Hematopoietic multipotent progenitor cell treated with erythropoietin and hydrocortisone succinate and interleukin-3 and kit ligand, for 15 days (in vitro differentiated cells): ENCODE measurements at places on chromosomes 4 and X.
A peak's percentile ranks its signal among the peaks of the same experiment; 100 is the strongest.

GRCh38 chrX:64093761-64094160 lies 111.7 kb downstream of the AMER1 start:
- no peak for DNase-seq

GRCh38 chr4:15198070-15198727 lies 195.9 kb downstream of the CPEB2 start:
- no peak for DNase-seq

DNA sequence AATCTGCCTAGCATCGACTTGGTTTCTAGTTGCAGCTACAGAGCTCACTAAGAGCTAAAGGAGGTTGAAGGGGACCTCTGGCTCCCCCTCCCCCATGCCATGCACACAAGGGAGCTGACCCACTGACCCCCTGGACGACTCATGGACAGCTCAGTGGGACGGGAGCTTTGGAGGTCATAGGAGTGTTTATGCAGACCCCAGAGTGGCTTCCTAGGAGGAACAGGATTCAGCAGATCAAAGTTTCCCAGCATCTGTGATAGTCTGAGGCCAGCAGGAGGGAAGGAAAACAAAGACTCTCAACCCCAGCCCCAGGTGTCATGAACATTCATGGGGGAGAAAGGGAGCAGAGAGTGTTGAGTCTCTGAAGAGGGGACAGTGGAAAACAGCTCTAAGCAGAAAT lies 104.4 kb downstream of the ARSF start:
- no peak for DNase-seq

DNA sequence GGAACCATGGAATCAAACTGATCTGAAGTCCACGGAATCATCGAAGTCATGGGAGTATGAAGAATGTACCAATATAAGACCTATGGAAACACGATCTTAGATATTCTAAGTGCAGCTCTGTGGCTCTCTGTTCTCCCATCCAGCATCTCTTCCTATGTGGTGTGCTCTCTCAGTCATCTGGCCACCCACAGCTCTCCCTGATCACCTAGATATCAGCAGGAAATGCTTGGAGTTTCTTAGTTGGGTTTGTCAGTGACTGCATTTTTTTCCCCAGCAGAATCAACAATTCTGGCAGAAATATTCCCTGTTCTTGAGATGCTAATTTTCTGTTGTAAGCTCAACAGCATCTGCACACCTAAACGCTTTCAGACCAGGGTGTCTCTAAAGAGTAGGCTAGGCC lies 94.1 kb downstream of the GC start:
- no peak for DNase-seq

DNA sequence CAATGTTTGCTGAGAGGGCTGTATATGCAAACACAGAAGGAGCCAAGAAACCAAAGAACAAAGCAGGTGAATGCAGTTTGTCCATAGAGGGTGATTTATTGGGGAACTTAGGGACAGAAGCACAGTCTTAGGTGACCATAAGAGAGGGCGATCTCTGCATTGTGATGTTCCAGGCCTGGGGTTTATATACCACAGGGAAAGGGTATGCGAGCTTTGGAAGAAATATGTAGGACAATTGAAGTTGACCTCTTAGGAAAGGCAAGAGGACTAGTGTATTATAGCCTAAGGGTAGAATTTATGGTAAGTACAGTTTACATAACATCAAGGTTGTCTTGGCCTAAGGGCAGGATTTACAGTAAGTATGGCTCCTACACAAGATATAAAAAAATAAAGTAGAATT lies 27.8 kb downstream of the FAM184B start:
- DNase-seq = no peak

GRCh38 chrX:33062041-33062440 lies 149.3 kb downstream of the DMD start:
- no peak for DNase-seq

- DNase-seq = no peak
These were observed 16.4 kb downstream of the FHL1 start for GRCh38 chrX:136163689-136164088.

- no peak for DNase-seq
These were observed 14.7 kb upstream of the PDE6B start for GRCh38 chr4:610411-611261.

- no peak for DNase-seq
These were observed 5.3 kb upstream of the KIAA1210 start for GRCh38 chrX:119132961-119133360.

- DNase-seq = no peak
These were observed 165.3 kb downstream of the GLRA2 start for GRCh38 chrX:14694611-14695010.

DNA sequence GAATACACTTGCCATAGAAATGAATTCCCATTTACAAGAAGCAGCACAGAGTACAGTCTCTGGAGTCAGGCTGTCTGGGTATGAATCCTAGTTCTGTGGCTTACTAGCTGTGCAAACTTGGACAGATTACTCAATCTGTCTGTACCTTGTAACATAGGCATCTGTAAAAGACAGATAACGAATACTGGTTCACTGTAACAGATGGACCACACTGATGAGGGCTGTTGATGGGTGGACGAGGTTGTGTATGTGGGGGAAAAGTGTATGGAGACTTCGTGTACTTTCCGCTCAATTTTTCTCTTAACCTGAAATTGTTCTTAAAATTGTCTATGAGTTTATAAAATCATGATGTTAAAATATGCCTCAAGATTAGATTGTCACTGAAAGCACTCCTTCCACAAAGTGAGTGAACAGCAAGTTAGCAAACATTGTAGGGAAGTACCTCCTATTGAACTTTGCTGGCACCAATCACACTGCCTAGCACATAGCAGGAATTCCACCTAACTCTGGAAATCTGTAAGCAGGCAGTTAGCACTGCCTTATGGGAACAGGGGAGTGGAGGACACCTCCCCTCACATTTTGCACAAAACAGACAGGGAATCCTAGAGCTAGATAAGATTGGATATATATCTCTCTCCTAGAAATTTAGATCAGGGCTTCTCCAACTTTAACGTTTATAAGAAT lies 6.5 kb upstream of the EXOSC9 start:
- DNase-seq = peak; percentile 82

GRCh38 chr4:38177641-38178391 lies 217.6 kb downstream of the PTTG2 start:
- peak; percentile 83 for DNase-seq

DNA sequence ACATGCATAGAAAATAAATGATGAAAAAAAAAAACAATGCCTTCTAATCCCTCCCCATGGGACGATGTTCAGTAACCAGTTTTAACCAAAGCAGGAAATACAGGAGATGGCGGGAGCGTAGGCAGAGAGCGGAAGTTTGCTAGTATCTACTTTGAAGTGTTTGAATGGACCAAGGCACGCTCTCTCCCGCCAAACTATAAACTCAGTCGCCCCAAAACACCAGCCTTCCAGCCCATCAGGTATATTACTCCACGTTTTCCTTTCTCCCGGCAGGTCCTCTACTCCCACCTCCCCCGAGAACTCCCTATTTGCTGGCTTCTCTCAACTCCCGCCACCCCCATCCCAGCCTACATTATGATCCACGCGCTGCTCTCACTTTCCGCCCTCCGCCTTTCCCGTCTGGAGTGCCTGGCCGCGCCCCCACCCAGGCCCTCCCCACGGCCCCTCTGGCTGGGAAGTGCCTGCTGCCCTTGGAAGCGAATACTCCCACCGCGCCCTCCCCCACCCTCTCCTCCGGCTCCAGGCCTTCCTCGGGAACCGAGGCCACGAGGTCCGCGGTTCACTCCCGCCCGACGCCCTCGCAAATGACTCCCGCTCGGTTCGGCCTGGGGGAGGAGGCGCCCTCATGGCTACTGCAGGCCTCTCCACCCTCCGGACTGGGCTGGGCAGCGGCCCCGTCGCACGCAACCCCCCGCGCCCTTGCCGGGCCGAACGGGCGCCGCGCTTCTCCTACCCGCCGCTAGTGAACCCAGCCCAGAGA lies 723 bp downstream of the DHX15 start:
- peak; percentile 28 for DNase-seq

DNA sequence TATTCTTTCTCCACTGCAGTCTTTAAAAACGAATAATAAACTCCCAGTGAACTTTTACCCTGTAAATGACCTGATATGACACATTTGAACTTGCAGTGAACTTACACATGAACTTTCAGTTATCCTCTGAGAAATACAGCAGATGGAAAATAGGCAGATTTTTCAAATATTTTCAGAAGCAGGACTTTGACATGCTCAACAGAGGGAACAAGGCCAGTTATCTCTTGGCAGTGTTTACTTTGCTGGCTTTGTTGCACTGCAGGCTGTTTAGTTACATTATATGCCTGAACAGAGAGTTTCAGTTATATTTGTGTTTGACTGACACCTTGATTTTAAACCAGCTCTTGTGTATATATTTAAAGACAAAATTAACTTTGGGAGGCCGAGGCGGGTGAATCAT lies 47.6 kb upstream of the FGG start:
- no peak for DNase-seq

DNA sequence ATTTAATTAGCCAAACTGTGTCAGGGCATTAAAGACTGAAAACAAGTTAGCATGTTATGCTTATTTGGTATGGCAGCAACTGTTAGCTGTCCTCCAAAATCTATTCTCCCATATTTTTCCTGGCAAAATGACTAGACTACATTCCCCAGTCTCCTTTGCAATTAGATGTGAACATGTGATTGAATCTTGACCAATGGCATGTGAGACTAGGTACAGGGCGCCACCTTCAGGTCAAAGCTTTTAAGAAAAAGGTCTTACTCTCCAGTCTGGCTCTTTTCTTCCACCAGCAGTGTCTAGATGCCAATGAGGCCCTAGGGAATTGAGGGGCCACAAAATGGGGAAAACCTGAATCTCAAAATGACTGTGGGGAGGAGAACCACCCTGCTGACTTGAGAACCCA lies 408.2 kb downstream of the SMARCA1 start:
- DNase-seq = no peak

DNA sequence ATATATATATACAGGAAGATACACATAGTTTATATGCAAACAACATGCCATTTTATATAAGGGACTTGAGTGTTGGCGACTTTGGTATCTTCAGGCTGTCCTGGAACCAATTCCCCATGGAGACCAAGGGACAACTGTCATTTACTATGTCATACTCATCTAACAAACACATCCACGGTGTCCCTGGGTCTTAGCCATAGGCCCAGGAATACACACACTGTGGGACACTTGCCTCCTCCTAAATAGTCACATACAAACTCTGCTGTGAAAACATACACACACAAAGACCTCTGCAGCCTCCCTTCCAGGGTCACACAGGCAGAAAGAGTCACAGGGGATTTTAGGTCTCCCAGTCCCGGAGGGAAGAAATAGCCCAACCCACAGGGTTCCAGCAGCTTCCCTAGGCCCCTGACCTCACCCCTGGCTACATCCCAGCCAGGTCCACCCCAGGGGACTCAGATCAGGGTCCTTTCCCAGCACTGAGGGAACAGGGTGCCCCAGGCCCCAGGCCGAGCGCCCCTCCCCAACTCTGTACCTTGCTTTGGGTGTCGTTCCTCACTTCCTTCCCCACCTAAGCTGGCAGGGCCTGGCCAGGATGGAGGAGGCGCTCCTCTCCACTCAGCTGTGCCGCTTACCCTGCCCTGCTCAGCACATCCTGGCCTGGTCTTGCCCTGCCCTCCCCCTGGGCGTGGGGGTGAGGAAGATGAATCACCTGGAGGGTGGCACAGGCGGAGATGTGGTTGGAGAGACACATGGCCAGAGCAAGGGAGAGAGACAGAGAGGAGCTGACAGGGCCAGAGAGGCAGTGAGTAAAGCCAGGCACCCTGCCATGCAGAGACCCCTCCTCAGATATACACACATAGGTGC lies 21.8 kb downstream of the FGD1 start:
- DNase-seq = no peak

GRCh38 chr4:173490817-173491528 lies 39.1 kb downstream of the HAND2 start:
- DNase-seq = no peak

- DNase-seq = no peak
These were observed 994.0 kb downstream of the ARAP2 start for GRCh38 chr4:35250331-35250730.

DNA sequence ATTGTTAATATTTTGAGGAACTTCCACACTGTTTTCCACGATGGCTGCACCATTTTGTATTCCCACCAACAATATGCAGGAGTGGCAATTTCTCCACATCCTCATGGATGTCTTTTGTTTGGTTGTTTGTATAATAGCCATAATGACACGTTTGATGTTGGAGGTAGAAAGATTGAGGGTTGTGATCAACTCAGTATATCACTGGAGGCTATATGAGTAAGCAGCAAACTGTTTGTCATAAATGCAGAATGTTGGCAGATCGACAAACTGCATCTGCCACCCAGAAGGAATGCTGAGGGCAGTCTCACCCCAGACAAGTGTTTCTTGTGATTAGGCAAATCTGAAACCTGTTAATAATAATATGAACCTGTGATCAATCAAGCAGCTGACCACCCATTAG lies 243.9 kb upstream of the WDFY3 start:
- no peak for DNase-seq

- no peak for DNase-seq
These were observed at the start of gene ATOH1 for GRCh38 chr4:93828332-93828994. TSS of gene ATOH1 (plus strand) at chr4:93828753. CDS start at chr4:93828927, 174 bp downstream.

- DNase-seq = peak; percentile 83
These were observed 410 bp upstream of the AMER1 start for GRCh38 chrX:64205735-64206501.

GRCh38 chr4:81431971-81432370 lies 39.7 kb downstream of the RASGEF1B start:
- no peak for DNase-seq

GRCh38 chr4:80228460-80228859 lies 31.2 kb downstream of the PRDM8 start:
- no peak for DNase-seq

- no peak for DNase-seq
These were observed 619.5 kb downstream of the EPHA5 start for GRCh38 chr4:65050786-65051185.

GRCh38 chrX:56782791-56783449 lies 53.9 kb downstream of the NBDY start:
- DNase-seq = no peak

DNA sequence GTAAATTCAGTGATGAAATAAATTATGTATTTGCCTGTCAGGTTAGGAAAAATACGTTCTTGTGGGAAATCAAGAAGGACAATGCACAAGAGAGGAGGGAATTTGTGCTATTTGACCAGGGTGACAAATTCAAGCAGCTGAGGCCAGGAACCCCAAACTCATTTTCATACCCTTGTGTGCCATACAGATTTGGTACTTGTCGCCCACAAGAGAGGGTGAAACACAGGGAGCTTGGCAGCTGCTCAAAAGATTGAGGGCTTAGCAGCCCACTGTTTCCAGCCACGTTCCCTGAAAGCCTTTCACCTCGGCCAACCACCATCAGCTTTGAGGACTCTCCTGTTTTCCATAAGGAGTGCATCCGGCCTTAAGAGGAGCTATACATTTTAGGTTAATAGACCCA lies 111.2 kb downstream of the COL25A1 start:
- DNase-seq = no peak

- DNase-seq = no peak
These were observed 194.4 kb downstream of the TMA16 start for GRCh38 chr4:163688856-163689255.

GRCh38 chr4:74330295-74330750 lies 22.1 kb downstream of the EPGN start:
- peak; percentile 36 for DNase-seq
